ENCODE measurements at places on chromosomes 11 and 22. TPM values are rescaled to one million over a fixed set of nuclear protein-coding genes. Genes with fewer than 3 reads are reported as not detected.

GRCh38 chr22:49426618-49427266 lies 400.9 kb downstream of the BRD1 start:
- DNase-seq: no peak

GRCh38 chr11:80146232-80146631 lies 705.4 kb upstream of the TENM4 start:
- DNase-seq: no peak

The SHANK2 gene
- 0.29 TPM for total RNA-seq

DNA sequence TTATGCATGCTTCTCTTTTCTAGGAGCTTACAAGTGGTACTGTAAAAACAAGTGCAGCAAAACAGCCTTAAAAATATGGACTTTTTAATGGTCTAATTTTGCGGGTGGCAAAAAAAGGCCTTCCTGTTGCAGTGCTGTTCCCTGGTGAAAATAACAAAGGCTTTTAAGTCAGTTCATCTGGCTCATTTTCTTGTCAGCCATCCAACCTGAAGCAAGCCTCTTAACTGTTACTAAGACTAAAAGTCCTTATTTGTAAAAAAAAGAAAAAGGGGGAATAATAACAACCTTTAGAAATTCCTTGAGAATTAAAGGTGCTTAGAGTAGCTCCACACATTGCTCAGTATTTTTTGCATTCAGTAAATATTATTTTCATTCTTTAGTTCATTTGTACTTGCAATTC lies 200.5 kb upstream of the CHORDC1 start:
- DNase-seq: no peak

DNA sequence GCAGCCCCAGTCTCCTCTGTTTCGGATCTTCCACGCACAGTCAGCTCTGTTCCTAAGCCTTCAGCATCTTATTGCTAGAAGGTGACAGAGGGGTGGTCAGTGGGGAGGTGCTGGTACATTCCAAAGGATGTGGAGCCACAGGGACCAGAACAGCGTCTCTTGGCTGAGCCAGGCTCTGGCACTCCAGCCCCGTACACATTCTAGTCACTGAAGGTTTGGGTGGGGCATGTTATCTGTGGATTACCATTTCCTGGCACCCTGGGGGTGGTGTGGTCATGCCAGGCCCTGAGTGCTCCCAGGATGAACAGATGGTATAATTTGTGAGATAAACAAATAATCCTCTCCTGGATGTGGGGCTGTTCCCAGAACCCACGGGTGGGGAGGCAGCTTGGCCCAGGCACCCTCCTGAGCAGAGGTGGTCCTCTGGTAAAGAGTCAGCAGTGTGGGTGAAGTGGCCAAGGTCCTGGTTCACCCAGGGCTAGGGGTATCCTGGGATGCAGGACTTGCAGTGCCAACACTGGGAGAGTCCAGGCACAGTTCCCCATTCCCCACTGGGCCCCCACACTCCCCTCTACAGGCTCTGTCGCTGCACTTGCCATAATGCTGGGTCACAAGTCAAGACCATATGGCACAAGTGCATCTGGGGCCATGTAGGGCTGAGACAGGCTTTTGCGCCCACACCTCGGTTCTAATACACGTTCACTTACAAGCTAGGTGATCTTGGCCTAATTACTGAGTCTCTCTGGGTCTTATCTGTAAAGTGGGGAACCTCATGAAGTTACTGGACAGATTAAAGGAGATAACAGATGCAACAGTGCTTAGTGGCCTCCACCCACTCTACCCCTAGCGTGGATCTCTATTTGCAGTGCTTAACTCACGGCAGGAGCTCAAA lies 33.0 kb downstream of the DKK3 start:
- no peak for DNase-seq

The SLC17A6 gene
- not detected for total RNA-seq

The BTBD18 gene
- not detected for total RNA-seq

The CSTF3 gene
- 14.6 TPM for total RNA-seq

DNA sequence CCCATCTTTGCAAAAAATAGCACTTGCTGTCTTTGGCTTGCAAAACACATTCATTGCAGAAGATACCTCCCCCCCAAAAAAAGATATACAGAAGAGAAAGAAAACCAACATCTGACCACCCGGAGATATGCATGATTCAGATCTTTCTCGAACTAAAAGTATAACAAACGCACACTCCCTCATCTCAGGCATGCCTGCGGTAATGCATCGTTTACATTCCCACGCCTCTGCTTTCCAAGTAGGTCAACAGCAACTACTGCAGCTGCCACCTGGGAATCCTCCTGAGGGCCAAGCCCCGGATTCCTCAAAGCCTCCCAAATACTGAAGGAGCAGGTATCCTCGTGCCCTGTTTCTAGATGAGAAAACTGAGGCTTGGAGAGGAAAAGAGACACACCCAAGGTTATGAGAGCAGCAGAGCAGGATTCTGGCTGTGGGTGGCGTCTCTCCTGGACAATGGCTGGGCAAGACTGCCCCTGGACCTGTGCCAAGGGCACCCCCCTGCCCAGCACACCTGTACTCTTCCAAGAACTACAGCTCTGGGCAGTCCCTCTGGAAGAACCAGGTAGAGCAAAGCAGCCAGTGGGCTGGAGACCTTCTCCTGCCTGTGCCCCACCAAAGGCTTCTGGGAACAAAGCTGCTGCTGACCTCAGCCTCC lies 38.1 kb downstream of the NUP50 start:
- DNase-seq: no peak

DNA sequence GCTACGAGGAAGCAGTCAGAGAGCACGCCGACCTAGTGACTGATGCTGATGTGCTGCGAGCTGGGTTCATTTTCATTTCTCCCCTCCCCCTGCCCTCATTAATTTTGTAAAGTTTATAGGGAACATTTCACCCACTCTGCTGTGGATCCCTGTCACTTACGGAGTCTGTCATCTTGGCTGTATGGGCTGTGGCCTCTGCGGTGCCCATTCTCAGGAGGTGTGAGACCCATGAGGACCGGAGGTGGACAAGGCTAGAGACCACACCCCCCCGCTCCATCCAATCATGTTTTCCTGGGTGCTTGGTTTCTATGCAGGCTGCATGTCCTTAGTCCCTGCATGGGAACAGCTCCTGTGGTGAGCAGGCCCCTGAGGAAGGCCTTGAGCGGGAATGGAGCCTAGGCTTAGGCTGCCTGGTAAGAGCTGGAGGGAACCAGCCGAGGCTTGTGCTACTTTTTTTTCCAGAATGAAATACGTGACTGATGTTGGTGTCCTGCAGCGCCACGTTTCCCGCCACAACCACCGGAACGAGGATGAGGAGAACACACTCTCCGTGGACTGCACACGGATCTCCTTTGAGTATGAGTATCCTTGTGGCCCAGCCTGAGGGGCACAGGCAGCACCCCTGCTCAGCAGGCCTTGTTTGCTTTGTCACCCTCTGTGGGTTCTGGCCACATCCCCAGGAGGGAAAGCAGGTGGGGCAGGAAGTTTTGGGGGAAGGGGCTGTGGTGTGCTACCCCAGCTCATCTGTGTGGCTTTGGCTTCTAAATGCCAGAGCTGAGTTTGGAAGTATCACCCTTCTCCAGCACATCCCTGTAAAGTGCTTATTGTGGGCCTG lies 19.1 kb downstream of the CLDN5 start:
- no peak for DNase-seq

The B4GALNT4 gene
- total RNA-seq: 10.6 TPM

DNA sequence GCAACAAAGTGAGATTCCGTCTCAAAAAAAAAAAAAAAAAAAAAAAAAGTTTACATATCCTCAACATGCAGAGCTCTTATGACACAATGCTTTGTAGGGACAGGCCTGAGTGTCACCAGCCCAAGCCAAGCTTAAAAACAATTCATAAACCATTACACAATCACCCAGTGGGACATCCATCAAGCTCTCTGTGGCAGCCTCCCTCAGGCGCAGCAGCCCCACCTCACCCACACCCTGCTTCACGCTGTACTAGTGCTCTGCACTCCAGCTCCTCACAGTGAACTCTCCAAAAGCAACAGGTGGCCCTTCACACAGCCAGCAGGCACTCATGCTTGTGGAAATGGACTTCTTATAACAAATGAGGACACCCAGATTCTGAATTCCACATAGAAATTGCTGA lies 3.5 kb upstream of the FOXRED2 start:
- no peak for DNase-seq

The IGSF22 gene
- total RNA-seq: 0.31 TPM

DNA sequence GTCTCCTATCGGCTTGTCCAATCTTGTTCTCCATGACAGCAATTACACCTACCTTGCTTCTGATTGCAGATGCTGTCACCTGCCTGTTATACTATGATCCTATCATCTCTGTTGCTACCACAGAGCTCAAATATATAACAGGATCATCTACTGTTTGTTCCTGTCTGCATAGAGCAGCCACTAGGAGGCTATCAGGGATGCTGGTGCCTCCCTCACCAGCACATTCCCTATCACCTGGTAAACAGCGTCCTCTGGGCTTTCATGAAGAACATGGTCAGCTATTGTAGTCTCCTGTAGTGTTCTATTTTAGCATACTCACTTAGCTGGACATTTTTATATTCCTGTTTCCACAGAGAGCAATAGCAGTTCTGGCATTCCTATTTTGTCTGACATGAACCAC lies 87.8 kb upstream of the FAT3 start:
- no peak for DNase-seq

DNA sequence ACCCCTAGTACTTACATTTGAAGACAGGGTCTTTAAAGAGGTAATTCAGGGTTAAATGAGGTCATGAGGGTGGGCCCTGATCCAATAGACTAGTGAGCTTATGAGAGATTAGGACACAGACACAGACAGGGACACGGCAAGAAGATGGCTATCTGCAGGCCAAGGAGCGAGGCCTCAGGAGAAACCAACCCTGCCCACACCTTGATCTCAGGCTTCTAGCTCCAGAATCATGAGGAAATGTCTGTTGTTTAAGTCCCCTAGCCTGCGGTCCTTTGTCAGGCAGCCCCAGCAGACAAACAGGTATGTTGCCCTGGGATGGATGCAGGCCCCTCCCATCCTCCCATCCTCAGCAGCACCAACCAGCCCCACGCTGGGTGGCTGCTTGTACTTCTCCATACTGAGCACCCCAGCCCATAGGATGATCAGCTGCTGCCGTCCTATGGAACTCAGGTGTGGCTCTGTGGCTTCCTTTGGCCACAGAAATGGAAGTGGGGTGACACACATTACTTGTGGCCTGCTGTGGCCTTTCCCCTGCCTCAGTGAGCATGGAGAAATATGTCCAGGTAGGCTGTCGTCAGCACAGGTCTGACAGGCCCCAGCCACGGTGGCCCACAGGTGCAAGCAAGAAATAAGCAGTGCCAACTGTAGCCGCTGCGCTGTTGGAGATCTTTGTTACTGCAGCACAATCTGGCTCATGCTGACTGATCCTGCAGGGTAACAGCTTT lies 7.9 kb downstream of the GNB1L start:
- no peak for DNase-seq

The HOATZ gene
- not detected for total RNA-seq

DNA sequence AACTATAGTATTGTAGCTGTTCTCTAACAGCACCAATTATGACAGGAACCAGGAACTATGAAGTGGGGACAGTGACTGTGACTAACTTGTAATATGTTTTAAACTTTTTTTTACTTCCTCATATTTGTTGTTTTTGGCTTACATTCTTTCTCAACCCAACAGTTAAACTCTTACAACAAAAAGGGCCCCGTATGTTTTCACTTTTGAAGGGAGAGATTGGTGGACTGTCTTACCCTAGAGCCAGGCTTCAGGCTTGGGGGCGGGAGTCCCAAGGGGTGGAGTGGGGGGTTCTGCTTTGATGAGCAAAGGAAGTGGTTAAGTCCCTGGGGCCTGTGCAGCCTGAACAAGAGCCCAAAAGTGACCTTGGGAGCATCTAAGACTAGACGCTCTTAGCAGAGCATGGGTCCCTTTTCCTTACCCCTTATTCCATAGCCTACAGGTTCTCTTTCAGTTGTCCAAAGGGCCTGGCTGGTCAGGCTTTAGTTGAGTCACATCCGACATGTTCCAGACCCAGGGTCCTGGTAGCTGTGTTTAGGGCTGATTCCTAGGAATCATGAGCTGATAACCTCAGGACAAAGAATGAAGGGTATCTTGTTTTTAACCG lies 38.8 kb downstream of the STIM1 start:
- DNase-seq: no peak

The JAML gene
- total RNA-seq: 64.3 TPM

DNA sequence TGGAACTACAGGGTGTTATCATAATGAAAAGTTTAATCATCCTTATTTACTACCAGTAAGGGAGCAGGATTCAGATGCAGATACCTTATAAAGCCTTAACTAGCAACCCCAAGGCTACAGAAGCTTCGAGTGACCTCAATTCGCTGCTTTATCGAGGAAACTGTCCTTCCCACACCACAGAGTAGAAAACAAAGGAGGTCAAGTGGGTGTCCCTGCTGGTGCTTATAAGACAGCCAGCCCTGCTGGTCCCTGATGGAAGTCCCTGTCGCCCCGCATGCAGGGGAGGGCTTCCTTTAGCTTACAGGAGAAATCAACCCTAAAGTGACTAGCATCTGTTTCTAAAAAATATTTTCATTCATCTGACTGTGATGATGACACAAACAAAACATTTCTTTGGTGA lies 7.3 kb downstream of the MN1 start:
- no peak for DNase-seq

DNA sequence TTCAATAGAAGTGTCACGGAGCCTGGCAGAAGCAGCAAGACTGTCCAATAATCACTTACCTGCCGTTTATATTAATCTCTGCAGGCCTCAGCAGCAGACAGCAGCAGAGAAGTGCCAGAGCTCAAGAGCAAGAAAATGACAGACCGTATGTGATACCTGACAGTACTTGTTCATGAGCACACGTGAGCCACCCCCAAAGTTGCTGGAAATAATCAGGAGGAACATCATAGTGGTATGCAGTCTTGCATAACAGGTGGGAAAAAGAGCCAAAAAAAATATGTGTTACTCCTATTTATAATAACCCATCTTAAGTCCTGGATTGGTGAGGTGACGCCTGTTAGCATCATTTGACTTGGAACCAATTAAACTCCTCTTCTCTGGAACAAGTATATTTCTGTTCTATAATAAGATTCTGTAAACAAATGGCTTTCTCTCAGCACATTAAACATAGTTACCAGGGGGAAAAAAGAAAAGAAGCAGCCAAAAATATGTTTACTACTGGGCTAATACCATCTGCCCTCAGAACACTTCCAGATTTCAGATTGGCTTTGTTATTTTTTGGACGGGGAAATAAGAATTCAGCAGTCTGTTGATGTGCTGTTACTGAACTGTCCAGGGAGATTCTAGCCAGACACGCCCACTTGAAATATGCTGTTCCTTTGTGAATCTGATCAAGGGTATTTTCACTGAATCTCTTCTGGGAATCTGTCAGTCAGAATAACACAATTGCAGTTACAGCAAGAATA lies 7.9 kb upstream of the SLN start:
- DNase-seq: no peak

The OR4B1 gene
- not detected for total RNA-seq

The OR8D4 gene
- total RNA-seq: not detected

All from naive thymus-derived CD4-positive, alpha-beta T cell (primary cell).